SJCRH30 (cell line): ENCODE measurements at places on chromosomes 7 and 10.

DNA sequence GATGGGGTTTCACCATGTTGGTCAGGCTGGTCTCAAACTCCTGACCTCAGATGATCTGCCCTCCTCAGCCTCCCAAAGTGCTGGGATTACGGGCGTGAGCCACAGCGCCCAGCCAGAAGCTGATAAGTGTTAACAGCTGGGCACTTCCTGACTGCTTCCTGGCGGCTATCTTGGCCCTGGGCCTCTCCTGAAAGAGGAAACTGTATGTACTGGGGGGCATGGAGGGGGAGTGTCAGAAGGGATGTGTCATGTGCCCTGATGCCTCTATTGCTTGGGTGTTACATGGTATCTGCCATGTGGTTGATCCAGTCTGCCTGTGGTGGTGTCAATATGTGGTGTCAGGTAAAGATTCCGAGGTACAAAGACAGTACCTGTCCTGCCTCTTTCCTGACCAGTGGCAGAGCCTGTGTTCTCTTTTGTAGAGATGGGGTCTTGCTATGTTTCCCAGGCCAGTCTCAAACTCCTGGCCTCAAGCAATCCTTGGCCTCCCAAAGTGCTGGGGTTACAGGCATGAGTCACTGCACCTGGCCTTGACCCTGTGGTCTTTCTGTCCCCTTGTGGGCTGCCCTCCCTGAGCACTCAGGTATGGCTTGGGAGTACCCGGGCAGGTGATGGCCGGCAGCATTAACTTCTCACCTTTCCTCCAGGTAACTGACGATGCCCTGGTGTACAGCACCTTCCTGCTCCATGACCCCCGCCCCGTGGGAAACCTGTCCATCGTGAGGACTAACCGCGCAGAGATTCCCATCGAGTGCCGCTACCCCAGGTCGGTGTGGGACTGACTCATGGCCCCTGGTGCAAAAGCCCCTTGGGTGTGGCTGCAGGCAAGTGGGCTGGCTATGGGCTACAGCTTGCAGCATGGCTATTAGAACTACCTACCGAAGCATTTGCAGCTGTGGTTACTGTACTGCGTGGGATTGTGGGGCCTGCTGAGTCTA, 4.4 kb downstream of the ZP3 start:
- DNase-seq = peak; percentile 94

DNA sequence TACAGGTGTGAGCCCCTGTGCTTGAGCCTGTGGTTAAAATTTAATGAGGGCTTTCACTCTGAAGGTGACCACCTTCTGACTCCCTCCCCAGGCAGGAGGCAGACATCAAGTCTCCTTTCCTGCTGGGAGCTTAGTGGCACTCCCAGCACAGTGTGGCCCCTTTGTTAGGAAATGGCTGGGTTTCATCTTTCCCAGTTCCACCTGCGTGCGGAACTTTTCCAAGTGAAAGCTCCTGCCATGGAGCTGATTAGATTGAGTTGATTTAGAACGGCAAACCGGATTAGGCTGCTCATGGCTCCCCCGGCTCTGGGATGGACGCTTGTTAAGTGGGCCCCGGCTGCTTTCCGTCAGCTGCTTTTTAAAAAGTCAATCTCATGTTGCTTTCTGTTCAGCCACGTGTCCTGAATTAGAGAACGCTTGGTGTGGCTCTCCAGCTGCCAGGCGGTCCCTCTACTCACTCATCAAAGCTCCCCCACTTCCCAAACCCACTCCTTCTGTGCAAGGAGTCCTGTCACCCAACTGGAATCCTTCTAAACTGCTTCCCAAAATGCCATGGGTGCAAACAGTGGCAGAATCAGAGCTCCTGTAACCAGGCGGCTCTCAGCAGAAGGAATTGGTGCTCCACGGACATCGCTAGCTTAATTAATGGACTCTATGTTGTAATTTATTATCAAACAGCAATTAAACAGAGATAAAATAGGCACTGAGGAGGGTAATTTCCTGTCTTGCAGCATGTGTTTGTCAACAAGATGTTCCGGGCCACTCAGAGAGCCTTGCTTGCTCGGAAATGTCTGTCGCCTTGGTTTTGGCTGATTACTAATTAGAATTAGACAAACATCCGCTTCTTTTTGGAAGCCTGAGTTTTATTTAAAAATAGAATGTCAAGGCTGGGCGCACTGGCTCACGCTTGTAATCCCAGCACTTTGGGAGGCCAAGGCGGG, 551.2 kb downstream of the GALNT17 start:
- no peak for DNase-seq

- DNase-seq = no peak
Observed at GRCh38 chr10:113788604-113789083, 37.2 kb downstream of the PLEKHS1 start.

DNA sequence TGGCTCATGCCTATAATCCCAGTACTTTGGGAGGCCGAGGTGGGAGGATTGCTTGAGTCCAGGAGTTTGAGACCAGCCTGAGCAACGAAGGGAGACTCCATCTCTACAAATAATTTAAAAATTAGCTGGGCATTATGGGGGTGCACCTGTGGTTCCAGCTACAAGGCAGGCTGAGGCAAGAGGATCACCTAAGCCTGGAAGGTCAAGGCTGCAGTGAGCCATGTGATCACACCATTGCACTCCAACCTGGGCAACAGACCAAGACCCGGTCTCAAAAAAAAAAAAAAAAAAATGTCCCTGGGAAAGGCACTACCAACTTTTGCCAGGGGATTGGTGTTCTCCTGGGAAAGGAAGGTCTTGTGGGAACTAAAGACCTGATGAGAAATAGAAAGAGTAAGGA, 134.2 kb upstream of the AUTS2 start:
- DNase-seq = no peak

DNA sequence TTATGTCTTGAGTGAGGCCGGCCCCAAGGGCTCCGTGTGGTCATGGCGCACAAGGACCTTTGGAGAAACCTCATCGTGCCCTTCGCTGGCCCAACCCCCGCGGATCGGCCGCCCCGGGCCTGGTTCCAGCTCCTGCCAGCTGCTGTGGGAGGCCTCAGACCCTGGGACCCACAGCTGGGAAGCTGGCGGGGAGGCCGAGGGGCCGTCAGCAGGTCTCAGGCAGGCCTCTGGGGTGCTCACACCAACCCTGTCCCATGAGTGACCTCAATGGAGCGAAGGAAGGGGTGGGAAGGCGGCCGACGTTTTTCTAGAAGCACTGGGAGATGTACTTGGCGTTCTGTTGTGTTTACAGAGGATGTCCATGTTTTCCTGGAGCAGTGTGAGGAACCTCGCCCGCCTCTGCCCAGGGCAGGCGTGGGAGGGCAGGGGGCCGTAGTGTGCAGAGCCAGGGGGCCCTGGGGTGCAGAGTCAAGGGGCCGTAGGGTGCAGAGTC, 18.6 kb upstream of the ADGRA1 start:
- no peak for DNase-seq

GRCh38 chr10:123462756-123463155, 203.4 kb upstream of the GPR26 start:
- no peak for DNase-seq

GRCh38 chr7:112140600-112140999, 65.6 kb downstream of the DOCK4 start:
- DNase-seq = peak; percentile 28

- DNase-seq = no peak
Observed at GRCh38 chr10:80518807-80519360, 18.8 kb upstream of the SH2D4B start.

DNA sequence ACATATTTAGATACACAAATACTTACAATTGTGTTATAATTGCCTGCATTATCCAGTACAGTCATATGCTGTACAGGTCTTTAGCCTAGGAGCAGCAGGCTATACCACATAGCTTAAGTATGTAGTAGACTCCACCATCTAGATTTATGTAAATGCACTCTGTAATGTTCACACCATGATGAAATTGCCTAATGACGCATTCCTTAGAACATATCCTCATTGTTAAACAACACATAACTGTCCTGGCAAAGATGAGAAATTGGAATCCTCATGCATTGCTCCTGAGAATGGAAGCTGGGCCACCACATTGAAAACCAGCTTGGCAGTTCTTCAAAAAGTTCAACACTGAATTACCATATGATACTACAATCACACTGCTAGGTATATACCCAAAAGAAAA, 1002.8 kb upstream of the CELF2 start:
- no peak for DNase-seq

DNA sequence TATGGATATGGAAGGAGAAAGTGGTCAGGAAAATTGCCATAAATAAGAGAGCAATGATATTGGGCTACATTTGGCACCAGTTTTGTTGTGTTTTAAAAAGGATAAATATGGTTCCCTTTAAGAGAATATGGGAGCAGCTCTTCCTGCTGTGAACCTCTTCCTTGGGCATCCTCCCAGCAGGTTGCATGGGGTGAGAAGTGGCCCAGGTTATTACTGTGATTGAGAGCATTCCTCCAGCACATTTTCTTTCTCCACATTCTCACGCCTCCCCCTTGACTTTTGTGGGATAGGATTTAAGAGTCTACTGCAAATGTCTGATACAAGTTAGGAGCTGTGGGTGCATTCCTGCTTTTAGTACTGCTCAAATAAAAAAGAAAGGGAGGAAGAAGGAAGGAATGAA, 214.8 kb downstream of the POU6F2 start:
- DNase-seq = no peak

DNA sequence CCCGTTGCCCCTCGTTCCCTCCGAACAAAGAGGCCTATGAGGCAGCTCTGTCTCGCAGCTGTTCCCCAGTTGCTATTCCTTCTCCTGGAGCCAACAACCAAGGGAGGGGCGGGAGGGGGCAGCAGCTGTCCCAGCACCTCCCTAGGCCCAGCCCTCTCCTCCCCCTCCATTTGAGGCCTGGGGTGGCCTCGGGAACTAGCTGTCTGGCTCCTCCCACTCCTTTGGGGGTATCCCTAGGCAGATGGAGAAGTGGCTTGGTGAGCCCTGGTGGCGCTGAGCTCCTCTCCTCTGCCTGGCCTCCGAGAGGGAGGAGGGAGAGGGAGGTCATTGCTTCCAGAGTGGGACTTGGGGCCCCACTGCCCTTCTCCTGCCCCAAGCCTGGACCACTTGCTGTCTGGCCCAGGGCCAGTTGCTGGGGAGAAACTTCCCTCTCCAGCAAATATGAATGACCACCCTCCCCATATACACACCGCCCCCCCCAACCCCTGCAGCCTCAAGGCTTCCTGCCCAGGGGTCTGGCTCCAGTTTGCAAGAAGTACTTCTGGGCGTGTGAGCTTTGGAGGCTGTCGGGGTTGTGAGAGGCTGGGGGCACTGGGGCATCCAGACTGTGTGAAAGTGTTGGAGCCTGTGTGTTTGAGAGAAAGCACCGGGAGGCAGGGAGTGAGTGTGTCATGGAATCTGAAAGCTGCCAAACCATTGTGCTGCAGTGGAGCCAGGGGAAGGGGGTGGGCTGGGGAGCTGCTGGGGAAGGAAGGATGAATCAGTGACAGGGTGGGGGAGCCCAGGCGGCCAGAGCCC, 3.1 kb downstream of the FLNC start:
- peak; percentile 99 for DNase-seq

DNA sequence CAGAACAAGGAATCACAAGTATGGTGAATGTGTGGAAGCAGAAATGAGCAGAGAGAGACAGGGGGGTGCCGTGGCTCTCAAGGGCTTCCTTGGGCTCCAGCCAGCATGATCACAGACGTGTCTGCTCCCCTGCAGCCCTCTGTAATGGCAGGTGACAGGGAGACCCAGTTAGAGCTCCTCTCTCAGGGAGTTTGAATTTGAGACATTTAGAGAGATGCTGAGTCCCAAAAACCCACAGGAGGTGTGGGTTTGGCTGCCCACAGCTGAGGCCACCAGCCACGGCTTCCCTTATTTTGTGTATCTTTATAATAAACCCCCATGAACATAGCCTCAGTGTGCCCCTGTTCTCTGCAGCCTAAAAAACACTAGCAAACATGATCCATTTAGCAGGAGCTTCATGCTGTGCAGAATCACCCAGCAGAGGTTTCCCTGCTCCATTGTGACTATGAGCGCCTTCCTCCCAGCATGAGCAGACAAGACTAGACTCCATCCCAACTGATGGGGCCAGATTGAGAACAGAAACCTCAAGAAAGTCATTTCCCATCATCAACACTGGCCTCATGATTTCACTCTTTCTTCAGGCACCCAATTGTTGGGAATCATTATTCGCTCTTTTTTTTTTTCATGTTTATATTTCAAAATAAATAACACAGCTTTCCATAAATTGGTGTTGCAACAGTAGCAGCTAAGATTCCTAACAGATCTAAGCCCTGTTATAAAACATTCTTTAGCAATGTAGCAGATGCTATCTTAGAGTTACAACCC, 13.4 kb downstream of the NOD1 start:
- no peak for DNase-seq

- DNase-seq = no peak
Observed at GRCh38 chr7:148929176-148929575, 45.1 kb upstream of the EZH2 start.

GRCh38 chr7:159128767-159129166, 15.9 kb downstream of the VIPR2 start:
- DNase-seq = no peak

DNA sequence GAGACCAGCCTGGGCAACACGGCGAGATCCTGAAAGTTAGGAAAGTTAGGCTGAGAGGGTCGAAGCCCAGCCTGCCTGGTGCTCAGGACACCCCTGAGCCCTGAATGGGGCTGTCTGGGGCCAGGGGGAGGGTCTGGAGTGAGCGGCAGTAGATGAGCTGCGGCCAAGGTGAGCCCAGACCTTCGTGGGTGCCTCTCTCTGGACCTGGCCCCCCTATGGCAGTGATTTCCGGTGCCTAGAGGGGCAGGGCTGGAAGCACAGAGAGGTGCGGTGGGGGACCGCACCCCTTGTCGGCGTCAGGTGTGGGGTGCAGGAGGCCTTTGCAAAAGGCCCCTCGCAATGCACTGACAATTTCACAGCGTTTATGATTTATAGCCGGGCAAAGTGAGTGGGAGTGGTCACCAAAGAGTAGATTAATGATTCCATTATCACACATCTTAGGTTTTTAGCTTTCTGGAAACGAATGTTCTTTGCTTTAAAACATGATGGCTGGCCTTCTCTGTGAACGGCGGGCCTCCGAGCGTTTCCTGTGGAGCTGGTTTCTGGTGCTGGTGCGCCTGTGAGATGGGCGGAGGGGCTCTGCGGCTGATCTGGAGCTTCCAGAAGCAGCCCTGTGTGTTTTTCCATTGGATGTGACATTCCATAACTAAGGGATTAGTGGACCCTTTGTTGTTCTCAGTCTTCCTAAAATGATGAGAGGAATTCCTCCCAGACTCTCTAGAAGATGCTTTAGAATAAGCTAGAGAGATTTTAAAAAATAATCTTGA, 171.0 kb upstream of the ZNF32 start:
- no peak for DNase-seq

- no peak for DNase-seq
Observed at GRCh38 chr10:92142512-92142911, 148.4 kb downstream of the CPEB3 start.

- no peak for DNase-seq
Observed at GRCh38 chr7:129990403-129991192, 37.8 kb upstream of the UBE2H start.

DNA sequence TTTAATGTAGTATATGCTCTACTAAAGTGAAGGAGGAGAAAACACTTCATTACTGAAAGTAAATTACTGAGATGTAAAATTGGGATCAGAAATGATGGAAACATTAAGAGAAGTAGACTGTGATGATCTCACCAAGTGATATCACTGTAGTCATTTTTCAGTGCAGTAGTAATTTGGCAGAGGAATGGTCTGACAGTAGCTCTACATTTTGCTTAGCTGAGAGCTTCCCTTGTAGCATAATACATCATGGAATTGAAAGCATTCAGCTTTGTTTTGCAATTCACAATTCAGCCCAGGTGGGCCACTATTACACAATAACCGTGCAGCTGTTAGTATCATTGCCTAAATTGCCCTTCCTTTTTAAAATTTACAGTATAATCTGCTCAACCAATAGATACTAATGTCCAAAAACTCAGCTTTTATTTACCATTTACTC, 19.4 kb upstream of the CABCOCO1 start:
- DNase-seq = no peak

GRCh38 chr10:103688491-103688890, 166.9 kb downstream of the SH3PXD2A start:
- DNase-seq = peak; percentile 57

- DNase-seq = no peak
Observed at GRCh38 chr7:146656988-146657387, 540.4 kb downstream of the CNTNAP2 start.
